ENCODE measurements at places on chromosomes 3 and 15. TPM values are rescaled to one million over a fixed set of nuclear protein-coding genes. Genes with fewer than 3 reads are reported as not detected.

GRCh38 chr3:2244137-2244536 is 145.5 kb downstream of the CNTN4 start:
- H3K4me3 ChIP-seq: no peak overlapping the region
- DNase-seq: no peak
- H3K4me1 ChIP-seq: no peaks in the 10 kb centered on the region
- H3K27me3 ChIP-seq: no peaks in the 10 kb centered on the region

- no peak overlapping the region for H3K4me3 ChIP-seq
- no peaks in the 10 kb centered on the region for H3K27me3 ChIP-seq
- H3K27ac ChIP-seq: peak overlapping the region; percentile 28
Observed at GRCh38 chr3:136787349-136787748, 31.6 kb upstream of the SLC35G2 start.

DNA sequence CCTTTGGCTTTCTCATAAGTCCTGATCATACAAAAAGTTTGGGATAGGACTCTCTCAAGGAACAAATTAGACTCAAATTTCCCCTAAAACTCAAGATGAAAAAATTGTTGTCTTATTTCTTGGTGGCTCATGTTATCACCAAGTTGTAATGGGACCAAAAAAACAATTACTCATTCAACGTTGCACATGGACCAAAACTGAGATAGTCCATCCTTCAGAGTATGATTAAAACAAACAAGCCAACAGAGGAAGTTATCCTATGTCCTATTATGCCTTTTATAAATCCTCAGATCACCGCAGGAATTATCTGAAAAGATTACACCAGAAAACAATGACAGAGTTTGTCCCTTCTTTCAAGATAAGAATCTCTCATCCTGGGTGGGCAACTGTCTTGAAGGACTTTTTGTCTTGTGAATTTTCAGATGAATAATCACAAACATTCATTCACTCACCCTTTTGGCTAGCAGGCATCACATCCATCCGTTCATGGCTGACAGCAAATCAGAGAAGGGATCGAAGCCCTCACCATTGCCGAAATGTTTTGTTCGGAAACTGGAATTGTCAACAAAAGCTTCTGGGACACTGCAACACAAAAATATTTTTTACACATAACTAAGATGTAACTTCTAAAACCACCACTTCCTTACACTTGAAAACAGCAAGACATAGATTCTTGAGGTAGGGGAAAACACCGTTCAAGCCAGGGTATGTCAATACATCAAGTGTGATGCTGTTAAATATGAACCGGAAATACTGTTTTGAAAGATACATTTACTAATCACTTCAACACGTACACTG is 90.4 kb downstream of the FOXP1 start:
- no peaks in the 10 kb centered on the region for H3K27me3 ChIP-seq
- H3K4me1 ChIP-seq: peaks cover 88% of the 10 kb centered on the region
- H3K36me3 ChIP-seq: peaks cover 36% of the 10 kb centered on the region
- H3K4me3 ChIP-seq: peak overlapping the region; percentile 71

GRCh38 chr15:101535170-101535902 is 45.8 kb upstream of the PCSK6 start:
- no peaks in the 10 kb centered on the region for H3K4me1 ChIP-seq
- peaks cover 3% of the 10 kb centered on the region for H3K27me3 ChIP-seq
- H3K36me3 ChIP-seq: no peaks in the 10 kb centered on the region
- no peak overlapping the region for H3K27ac ChIP-seq
- no peak overlapping the region for H3K4me3 ChIP-seq

ALDH1L1 gene
- not detected for total RNA-seq

DNA sequence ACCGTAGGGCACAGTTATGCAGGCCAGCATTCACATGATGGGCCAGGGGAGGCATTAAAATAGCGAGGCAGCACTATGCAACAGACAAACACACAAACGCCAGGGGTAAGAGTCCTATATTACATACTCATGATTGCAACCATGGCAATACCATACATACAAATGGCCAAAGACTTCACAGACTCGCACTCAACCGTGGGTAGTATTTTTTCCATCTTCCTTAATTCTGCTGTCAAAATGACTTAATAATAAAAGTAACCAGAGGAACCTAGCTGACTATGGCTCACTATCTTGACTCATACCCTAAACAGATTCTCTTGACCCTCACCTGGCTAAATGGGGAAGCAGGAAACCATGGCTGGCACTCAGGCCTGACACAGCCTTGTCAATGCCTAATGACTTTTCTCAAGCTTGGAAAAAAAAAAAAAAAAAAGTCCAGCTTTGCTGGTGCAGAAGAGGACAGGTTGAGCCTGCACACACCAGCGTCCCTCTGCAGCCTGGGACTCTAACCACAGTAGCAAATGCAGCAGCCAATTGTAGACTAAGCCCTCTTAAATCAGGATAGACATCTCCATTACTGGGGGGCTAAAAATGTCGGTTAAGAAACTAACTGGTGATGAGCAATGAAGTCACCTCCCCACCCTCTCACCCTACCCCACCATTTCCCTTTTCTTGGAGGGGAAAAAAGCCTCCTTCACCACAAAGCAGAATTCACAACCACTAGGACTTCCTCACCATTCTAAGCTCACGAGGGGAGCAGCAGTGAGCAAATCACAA is 23.1 kb downstream of the CCDC12 start:
- H3K27me3 ChIP-seq: no peaks in the 10 kb centered on the region
- peak overlapping the region; percentile 55 for H3K4me3 ChIP-seq
- peak overlapping the region; percentile 79 for H3K27ac ChIP-seq
- peaks cover 35% of the 10 kb centered on the region for H3K36me3 ChIP-seq

DNA sequence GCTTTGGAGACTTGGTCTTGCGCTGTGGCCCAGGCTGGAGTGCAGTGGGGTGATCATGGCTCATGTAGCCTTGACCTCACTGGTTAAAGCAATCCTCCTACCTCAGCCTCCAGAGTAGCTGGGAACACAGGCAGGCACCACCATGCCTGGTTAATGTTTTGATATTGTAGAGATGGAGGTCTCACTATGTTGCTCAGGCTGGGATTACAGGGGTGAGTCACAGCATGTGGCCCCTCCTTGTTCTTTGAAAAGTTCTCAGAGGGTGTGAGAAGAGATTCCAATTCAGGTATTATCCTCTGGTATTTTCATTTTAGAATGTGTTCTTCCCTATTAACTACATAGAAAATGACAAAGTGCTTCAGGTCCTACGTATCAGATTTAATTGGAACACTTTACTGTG is 51.9 kb upstream of the RPL32 start:
- DNase-seq: no peak
- no peaks in the 10 kb centered on the region for H3K36me3 ChIP-seq
- H3K4me3 ChIP-seq: no peak overlapping the region
- no peak overlapping the region for H3K27ac ChIP-seq
- H3K27me3 ChIP-seq: peaks cover 21% of the 10 kb centered on the region

GRCh38 chr3:55077726-55078125 is 149.9 kb upstream of the LRTM1 start:
- DNase-seq: no peak
- no peaks in the 10 kb centered on the region for H3K4me1 ChIP-seq
- no peak overlapping the region for H3K4me3 ChIP-seq
- H3K27ac ChIP-seq: no peak overlapping the region

- peaks cover 3% of the 10 kb centered on the region for H3K4me1 ChIP-seq
- H3K4me3 ChIP-seq: no peak overlapping the region
- no peaks in the 10 kb centered on the region for H3K36me3 ChIP-seq
Observed at GRCh38 chr15:25879438-25879837, 16.3 kb upstream of the ATP10A start.

DNA sequence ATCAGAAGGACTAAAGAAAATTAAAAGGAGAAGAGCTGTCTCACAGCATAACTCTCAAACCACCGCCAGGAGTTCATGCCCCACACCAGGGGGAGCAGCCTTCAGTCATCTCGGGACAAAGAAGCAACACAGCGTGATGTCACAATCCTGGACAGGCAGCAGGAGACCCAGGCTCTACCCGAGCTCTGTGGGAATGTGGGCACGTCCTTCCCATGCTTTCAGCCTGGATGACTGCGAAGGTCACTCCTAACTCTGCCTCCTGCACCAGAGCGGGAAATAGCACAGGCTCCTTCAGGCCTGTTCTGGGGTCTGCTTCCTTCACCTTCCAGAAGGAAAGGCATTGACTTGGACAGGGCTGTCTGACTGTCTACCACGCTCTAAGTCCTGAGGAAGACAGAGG is 31.3 kb downstream of the NOX5 start:
- H3K4me3 ChIP-seq: no peak overlapping the region
- no peak overlapping the region for H3K27ac ChIP-seq
- no peaks in the 10 kb centered on the region for H3K36me3 ChIP-seq

- no peaks in the 10 kb centered on the region for H3K36me3 ChIP-seq
- DNase-seq: no peak
- H3K27me3 ChIP-seq: no peaks in the 10 kb centered on the region
- H3K4me1 ChIP-seq: no peaks in the 10 kb centered on the region
- no peak overlapping the region for H3K4me3 ChIP-seq
Observed at GRCh38 chr15:32919749-32920414, 202.1 kb downstream of the GREM1 start.

- no peak overlapping the region for H3K27ac ChIP-seq
- no peak for DNase-seq
Observed at GRCh38 chr15:67188551-67189218, 65.8 kb downstream of the AAGAB start.

- H3K4me3 ChIP-seq: no peak overlapping the region
- no peak overlapping the region for H3K27ac ChIP-seq
- no peaks in the 10 kb centered on the region for H3K4me1 ChIP-seq
- H3K27me3 ChIP-seq: peaks cover 3% of the 10 kb centered on the region
Observed at GRCh38 chr3:186471771-186472170, 72.4 kb downstream of the CRYGS start.

DNA sequence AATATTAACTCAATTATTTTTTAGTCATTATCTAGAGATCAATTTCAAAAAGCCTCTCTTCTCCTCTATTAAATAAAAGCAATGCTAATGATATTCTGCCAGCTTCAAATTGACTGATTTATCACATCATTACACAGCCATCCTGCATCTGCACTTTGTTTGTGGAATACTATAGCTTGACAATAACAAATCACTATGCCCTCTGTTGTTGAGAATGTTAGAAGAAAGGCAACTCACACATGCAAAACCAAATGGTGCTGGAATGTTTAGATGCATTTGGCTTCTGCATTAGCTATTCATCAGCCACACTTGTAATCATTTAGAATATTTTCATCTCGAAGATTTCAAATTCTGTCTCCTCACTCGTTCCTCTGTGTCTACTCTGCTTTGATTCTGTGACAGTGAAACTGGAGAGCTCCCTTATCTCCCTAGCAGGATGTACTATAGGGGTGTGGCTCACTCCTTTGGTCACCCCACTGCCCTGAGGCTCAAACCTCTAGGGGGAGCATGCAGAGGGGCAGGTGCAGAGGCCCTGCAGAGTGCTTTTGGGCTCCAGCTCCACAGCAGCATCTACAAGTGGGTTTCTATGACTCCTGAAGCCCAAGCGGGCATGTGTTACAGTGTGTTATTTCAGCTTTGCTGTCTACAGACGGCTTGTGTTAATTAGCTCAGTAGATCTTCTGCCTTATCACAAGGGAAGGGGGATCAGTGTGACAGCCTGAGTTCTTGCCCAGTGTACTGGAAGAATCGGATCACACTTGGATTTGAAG is 454.1 kb upstream of the BCHE start:
- no peak overlapping the region for H3K27ac ChIP-seq
- H3K4me1 ChIP-seq: no peaks in the 10 kb centered on the region
- H3K4me3 ChIP-seq: no peak overlapping the region
- H3K36me3 ChIP-seq: no peaks in the 10 kb centered on the region
- H3K27me3 ChIP-seq: no peaks in the 10 kb centered on the region
- no peak for DNase-seq

GRCh38 chr15:79218588-79219200 is 63.8 kb upstream of the ANKRD34C start:
- no peaks in the 10 kb centered on the region for H3K4me1 ChIP-seq
- H3K27me3 ChIP-seq: peaks cover 9% of the 10 kb centered on the region
- DNase-seq: no peak
- H3K36me3 ChIP-seq: no peaks in the 10 kb centered on the region
- no peak overlapping the region for H3K27ac ChIP-seq

DNA sequence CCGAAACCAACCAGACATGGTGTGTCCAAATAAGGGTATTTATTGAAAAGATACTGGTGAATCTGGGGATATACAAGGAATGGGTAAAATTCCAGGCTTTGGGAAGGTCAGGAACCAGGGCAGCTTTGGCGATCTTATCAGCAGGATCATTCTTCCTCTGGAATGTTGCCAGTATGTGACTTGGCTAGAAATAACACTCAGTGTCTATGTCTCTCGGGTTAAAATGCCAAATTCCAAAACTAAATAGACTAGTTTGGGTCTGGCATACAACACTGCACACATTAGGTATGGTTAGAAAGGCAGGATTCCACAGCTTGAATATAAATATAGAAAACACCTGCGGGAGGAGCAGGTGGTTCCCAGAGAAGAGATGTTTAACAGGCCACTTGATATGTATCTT is 220.2 kb upstream of the CD96 start:
- peaks cover 44% of the 10 kb centered on the region for H3K4me1 ChIP-seq
- no peaks in the 10 kb centered on the region for H3K27me3 ChIP-seq
- H3K36me3 ChIP-seq: peaks cover 15% of the 10 kb centered on the region
- no peak for DNase-seq

DNA sequence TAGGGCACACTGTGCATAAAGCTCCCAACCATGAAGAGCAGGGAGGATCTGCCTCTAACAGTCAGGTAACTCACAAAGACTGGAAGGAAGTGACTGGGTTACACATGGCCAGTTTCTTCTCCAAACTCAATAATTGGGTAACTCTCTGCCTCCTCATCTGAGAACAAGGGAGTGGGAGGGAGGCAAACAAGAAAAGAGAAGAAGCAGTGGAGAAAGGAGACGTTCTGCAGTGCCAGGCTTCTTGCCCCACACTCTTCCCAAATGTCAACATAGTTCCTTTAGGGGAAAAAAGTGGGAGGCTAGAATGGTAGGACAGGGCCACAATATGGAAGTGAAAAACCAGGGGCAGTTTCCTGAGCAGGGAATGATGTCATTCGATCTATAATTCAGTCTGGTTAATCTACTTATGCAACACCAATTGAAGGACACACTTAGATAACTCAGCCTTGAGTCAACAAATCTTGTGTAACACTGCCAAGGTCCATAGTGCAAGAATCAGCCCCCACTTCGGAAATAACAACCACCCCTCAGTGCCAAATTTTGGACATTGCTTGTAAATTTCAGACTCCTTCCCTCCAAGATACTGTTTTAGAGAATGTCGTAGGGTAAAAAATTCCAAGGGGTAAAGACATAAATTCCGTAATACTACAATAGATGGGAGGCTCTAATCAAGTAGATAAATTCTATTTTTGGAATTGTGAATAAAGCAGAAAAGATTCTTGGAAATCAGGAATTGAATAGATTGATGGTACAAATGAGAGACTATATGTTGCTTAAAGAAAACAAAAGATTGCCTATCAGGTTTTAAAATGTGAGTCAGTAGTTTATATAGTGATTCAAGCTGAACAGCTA is 143.0 kb downstream of the LPP start:
- H3K36me3 ChIP-seq: peaks cover 16% of the 10 kb centered on the region
- H3K4me1 ChIP-seq: peaks cover 51% of the 10 kb centered on the region
- no peaks in the 10 kb centered on the region for H3K27me3 ChIP-seq
- no peak overlapping the region for H3K27ac ChIP-seq

DNA sequence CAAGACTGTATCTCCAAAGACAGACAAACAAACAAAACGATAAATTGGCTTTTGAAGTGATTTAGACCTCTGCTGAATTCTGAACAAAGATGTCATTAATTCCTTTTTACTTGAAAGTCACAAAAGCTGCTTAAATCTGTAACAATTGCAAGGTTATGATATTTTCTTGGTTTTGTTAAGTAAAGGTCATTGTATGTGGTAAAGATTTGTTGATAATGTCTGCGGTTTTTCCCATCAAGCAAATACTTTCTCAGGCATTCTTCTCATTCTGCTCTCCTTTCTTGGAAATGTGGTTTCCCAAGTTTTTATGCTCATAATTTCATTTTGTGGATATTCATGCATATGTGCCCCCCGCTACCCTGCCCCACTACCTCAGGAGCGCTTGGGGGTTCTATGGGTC is 116.5 kb downstream of the SLMAP start:
- no peak overlapping the region for H3K4me3 ChIP-seq
- H3K27me3 ChIP-seq: no peaks in the 10 kb centered on the region
- DNase-seq: no peak
- no peak overlapping the region for H3K27ac ChIP-seq
- H3K4me1 ChIP-seq: no peaks in the 10 kb centered on the region
- H3K36me3 ChIP-seq: peaks cover 15% of the 10 kb centered on the region
